ENCODE measurements at places on chromosomes 2 and 18.

DNA sequence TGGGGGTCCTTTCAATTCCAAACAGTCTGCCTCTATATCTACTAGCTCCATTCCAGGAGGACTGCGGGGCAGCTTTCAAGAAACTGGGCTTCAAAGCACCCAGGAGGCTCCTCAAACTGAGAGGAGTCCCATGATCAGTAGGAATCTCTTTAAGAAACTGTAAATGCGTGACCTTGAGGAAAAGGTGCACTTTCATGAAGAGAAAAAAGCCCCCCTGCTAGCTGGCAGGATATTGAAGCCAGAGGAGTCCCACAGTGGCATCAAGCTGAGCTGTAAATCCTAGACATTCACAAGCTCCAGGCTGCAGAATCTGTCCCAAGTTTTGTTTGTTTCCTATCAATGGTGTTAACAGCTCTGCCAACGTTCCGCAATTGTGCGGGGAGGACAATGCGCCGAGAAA lies 790.1 kb downstream of the SLC4A3 start:
- no peak for DNase-seq

- no peak for DNase-seq
Measured at GRCh38 chr2:39609917-39610316, 55.8 kb upstream of the TMEM178A start.

- no peak for DNase-seq
Measured at GRCh38 chr18:24268784-24269550, 128.7 kb downstream of the OSBPL1A start.

DNA sequence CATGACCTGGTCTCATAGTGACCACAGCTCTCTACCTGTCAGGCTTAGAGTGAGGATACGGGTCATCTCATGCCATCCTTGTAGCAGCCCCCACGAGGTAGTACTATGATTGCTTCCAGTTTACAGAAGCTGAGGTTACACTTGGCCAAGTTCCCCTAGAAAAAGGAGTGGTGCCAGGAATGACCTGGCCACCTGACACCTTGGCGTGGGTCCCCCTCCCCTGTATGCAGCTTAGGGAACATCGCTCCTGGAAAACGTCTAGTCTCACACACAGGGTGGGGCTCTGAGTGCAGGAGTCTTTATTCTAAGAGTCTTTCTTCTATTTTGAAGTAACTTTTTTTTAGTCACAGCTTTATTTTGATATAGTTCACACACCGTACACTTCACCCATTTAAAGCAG lies 14.8 kb downstream of the NPPC start:
- DNase-seq = no peak

- DNase-seq = no peak
Measured at GRCh38 chr18:44943311-44943881, 262.7 kb downstream of the SETBP1 start.

- peak; percentile 50 for DNase-seq
Measured at GRCh38 chr2:96869281-96869821, 529 bp downstream of the SEMA4C start.

DNA sequence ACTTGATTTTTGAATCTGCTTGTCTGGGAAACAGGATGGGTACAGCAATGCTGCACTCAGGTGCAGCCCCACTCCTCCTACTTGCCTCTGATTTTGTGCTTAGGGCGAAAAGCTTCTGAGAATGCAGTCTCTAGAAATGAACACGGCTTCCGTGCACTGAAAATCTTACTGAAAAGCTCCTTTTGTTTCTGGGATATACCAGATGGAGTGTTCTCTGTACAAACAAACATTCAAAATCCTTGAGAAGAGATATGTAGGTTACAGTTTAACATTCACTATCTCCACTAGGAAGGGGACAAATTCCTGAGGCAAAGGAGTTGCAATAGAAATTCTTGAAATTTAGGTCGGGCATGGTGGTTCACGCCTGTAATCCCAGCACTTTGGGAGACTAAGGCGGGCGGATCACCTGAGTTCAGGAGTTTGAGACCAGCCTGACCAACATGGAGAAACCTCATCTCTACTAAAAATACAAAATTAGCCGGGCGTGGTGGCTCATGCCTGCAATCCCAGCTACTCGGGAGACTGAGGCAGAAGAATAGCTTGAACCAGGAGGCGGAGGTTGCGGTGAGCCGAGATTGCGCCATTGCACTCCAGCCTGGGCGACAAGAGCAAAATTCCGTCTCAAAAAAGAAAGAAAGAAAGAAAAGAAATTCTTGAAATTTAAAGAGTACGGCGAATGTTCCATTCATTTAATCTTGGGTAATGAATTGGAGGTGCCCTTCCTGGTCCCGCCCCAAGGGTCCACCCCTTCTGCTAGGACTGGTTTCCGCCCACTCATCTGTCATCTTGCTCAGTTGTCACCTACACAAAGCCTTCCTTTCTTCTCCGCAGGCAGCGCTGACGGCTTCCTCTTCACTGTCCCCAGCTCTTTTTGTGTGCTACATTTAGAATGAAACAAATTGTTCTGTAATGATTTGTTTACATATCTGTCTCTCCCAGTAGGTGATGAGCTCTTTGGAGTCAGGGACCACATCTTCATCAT lies 92.4 kb downstream of the SOCS6 start:
- DNase-seq = peak; percentile 64

- no peak for DNase-seq
Measured at GRCh38 chr2:5980450-5981190, 288.4 kb downstream of the SOX11 start.

DNA sequence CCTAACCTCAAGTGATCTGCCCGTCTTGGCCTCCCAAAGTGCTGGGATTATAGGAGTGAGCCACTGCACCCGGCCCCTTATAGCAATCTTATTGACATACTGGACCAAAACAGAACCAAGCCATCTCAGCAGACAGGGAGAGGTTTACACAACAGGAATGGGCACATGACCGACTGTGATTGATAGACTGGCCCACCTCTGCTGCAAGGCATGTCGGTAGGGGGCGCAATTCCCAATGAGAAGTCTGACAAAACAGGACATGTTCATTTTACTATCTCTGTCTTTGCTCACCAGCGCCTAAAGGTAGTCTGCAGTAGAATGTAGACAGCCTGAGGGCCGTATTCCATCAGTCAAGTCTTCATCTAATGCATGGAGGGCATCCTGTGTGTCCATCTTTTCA lies 2.0 kb downstream of the LYPD6B start:
- DNase-seq = peak; percentile 84

- peak; percentile 24 for DNase-seq
Measured at GRCh38 chr2:225041851-225042799, at the start of gene DOCK10. TSS of gene DOCK10 (minus strand) at chr2:225042468. CDS start at chr2:225042374, 94 bp downstream.

GRCh38 chr2:200092235-200092634 lies 136.9 kb downstream of the MAIP1 start:
- DNase-seq = no peak

DNA sequence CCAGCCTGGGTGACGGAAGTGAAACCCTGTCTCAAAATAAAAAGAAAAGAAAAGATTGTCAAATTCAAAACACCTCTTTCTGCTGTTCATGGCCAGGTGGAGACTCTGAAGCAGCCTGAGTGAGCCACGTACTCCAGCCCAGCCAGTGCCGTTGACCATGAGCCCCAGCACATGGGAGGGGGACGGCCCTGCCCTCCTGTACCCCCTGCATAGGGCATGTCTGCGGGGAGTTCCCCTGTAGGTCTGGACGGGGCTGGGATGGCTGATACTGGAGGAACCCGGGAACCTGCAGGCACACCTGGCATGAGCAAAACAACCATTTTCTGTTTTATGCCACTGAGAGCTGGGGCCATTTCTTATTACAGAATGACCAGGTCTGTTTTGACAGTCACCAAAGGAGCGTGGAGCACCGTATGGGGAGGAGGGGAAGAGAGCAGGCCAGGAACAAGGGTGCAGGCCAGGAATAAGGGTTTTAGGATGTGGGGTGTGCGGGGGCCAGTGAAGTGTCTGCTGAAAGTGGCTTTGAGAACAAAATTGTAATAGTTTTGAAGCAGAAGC lies 30.1 kb downstream of the TMEM18 start:
- no peak for DNase-seq

GRCh38 chr2:10956006-10956790 lies 44.5 kb downstream of the KCNF1 start:
- DNase-seq = no peak

DNA sequence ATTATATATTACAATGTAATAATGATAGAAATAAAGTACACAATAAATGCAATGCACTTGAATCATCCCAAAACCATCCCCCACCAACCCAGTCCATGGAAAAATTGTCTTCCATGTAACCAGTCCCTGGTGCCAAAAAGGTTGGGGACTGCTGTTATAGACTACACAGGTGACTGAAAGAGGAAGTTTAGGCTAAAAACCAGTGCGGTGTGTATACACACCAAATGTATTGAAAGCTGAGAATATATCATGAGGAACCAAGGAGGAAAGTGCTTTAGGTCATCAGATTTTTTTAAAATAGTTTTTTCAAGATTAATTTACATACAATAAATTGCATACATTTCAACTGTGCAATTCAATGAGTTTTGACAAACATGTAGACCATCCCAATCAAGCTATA lies 20.5 kb upstream of the C1D start:
- DNase-seq = no peak

DNA sequence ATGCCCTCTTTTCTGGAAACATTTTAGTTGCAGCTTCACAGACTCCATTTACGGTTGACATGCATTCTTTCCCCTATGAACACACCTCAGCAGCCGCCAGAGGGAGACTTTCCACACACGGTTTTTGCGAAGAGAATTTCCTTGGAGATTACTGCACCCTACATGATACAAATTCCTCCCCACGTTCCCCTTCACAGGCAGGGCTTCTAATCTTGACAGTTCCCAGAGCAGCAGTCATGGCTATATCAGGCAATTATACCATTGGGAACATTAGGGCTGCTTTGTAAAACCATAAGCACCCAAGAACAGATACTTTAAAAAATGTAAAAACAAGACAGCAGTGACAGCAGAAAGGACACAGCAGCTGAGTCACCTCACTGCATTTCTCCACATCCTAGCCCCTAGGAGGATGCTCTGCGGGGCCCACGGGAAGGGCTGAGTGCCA lies 253.8 kb downstream of the TGIF1 start:
- DNase-seq = peak; percentile 58

- DNase-seq = no peak
Measured at GRCh38 chr2:102253140-102253752, 58.1 kb upstream of the IL1RL1 start.

- no peak for DNase-seq
Measured at GRCh38 chr2:49080681-49081080, 73.6 kb downstream of the FSHR start.

GRCh38 chr18:79553154-79553553 lies 126.4 kb upstream of the CTDP1 start:
- no peak for DNase-seq

DNA sequence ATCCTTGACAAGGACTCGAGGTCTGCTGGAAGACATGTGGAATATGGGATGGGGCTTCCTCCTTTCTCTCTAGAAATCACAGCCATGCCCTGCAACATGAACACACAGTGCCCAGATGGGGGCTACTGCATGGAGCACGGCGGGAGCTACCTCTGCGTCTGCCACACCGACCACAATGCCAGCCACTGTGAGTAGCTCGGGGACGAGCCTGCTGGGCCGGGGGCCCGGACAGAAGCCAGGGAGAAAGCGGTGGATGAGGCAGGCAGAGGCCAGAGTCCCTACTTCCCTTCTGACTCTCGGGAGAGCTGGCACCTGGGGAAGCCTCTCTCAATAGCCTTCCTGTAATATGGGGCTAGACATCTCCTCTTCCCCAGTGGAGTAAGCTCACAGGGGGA lies 50.5 kb downstream of the SNED1 start:
- no peak for DNase-seq

- DNase-seq = no peak
Measured at GRCh38 chr18:22591222-22591621, 173.5 kb upstream of the CTAGE1 start.

GRCh38 chr2:66733364-66733999 lies 298.6 kb downstream of the MEIS1 start:
- no peak for DNase-seq

GRCh38 chr2:33873076-33873605 lies 274.0 kb upstream of the FAM98A start:
- no peak for DNase-seq

GRCh38 chr18:31651369-31651768 lies 33.0 kb downstream of the B4GALT6 start:
- no peak for DNase-seq

Data from NB4 (cell line).